Endothelial cell of umbilical vein (primary cell): ENCODE measurements at places on chromosomes 7 and 10. TPM values are rescaled to one million over a fixed set of nuclear protein-coding genes. Genes with fewer than 3 reads are reported as not detected.

TAS2R3 gene
- total RNA-seq: 1.3 and 2.0 TPM in 2 replicates

EVX1 gene
- not detected in 2 replicates for total RNA-seq

STEAP4 gene
- total RNA-seq: not detected in 2 replicates

KIAA1549 gene
- total RNA-seq: 10.9 and 12.4 TPM in 2 replicates

VAX1 gene
- total RNA-seq: not detected in 2 replicates

TMEM176B gene
- not detected in 2 replicates for total RNA-seq

SAP25 gene
- 2.4 and 3.2 TPM in 2 replicates for total RNA-seq

C10orf53 gene
- not detected in 2 replicates for total RNA-seq

SSC4D gene
- 0.39 and 0.46 TPM in 2 replicates for total RNA-seq
